Effector CD4-positive, alpha-beta T cell (primary cell): ENCODE measurements at places on chromosomes 5 and 9.

- DNase-seq, result no peak
These were observed 2125.8 kb upstream of the WWC1 start for GRCh38 chr5:166165596-166165995.

- no peak for DNase-seq
These were observed 268.0 kb downstream of the ZSWIM6 start for GRCh38 chr5:61600123-61600444.

DNA sequence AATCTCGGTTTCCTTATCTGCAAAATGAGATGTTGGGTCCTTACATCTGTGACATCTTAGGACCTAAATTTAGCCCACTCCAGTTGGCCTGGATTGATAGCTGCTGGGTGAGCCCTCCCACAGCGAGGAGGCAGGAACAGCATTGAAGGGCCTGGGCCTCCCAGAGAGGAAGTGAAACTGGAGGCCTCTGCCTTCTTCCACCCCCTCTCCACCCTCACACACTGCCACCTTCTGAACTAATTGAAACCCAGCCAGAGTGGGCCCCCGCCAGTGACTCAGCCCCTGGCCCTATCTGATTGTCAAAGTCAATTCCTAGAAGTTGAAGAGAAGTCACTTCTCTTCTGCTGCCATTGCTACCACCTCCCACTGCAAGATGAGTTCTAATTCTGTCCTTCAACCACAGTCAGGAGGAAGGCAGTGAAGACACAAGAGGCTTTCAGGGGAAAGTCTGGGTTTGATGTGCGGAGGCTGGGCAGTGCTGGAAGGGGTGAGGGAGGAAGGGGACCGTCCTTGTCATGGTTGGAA, 55.2 kb upstream of the NEK6 start:
- no peak for DNase-seq

DNA sequence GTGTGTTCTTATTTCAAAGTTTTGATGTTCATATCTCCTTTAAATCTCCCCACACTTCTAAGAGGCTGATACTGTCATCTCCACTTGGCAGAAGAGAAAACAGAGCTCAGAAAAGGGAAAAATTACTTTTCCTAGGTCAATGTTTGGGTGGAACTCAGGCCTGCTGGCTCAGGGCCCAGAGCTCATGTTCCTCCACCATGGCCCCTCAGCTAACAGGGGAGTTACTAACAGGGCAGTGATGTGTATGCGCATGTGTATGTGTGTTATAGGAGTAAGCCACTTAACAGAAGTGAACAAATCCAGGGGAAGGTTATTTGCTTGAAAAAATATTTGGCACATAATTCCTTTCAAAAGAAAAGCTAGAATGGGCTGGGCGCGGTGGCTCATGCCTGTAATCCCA, 2.5 kb downstream of the C1QTNF2 start:
- DNase-seq, result no peak

- no peak for DNase-seq
These were observed 40.8 kb upstream of the SPATA31C2 start for GRCh38 chr9:88179062-88179521.
